Fibroblast of skin of scalp (primary cell): ENCODE measurements at places on chromosomes 5 and 9.

GRCh38 chr5:135501965-135502364 is 33.8 kb downstream of the NEUROG1 start:
- DNase-seq = no peak

GRCh38 chr9:114299286-114300152 is 23.4 kb upstream of the ORM1 start:
- no peak for DNase-seq

- no peak for DNase-seq
Measured at GRCh38 chr9:105216440-105217178, 27.8 kb upstream of the SLC44A1 start.

- DNase-seq = no peak
Measured at GRCh38 chr9:126009047-126009446, 261.9 kb downstream of the PBX3 start.

GRCh38 chr5:124199893-124200292 is 546.5 kb downstream of the ZNF608 start:
- DNase-seq = no peak

GRCh38 chr5:127933348-127933747 is 150.2 kb upstream of the SLC12A2 start:
- DNase-seq = no peak

DNA sequence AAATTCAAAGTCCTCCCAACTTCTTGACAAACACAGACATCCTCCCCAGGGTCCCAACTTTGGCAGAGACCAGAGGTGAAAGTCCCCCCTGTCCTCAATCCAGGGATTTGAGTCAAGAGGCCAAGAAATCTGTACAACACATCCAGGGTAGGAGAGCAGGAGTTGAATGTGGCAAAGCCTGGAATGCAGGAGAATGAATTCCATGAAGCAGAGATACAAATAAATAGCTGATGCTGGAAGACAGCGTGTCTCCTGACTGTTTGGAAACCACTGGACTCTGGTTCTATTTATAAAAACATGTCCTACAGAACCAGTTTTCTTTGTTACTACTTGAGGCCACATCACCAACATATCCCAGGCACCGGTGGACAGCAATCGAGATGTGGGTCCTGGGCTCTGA is 43.7 kb upstream of the SLIT3 start:
- DNase-seq = peak; percentile 74

GRCh38 chr5:57306359-57306758 is 132.5 kb downstream of the GPBP1 start:
- DNase-seq = no peak

DNA sequence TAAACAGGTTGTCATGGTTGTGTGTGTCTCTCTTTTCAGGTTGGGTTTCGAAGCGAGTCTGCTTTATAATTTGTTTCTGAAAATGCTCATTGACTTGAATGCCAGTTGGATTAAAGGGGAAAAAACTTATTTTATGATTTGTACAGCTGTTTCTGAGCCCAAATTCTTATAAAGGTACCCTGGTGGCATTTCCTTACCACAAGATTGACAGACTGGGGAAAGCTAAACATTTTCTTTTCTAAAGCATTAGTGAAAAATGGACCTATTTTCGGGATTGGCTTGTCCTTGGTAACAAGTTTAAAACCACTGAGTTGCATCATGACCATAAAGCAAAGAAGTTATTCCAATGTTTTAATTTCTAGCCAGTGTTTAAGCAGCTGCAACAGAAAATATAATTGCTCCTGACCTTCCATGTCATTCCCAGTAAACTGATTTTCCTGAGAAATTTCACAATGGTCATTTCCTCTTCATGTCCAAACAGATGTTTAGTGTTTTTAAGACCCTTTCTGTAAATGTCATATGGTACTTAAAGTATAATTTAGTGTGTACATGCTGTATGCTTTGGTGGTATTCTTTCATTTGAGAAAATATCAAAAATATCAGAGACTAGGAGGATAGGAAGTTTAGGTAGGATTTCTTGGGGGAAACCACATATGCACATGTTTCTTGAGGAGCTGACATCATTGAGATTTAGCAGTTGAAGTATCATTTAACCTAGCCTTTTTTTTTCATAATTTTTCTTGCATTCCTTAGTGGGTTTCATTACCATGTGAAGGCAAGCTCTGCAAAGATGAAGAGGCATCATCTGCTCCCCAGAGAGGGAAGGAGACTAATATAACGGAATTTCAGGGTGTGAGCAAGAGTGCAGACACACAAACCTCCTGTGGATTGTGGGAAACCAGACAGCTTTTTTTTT is 667.1 kb upstream of the RGMB start:
- DNase-seq = peak; percentile 99

- no peak for DNase-seq
Measured at GRCh38 chr9:114249424-114250234, 73.3 kb upstream of the ORM1 start.

DNA sequence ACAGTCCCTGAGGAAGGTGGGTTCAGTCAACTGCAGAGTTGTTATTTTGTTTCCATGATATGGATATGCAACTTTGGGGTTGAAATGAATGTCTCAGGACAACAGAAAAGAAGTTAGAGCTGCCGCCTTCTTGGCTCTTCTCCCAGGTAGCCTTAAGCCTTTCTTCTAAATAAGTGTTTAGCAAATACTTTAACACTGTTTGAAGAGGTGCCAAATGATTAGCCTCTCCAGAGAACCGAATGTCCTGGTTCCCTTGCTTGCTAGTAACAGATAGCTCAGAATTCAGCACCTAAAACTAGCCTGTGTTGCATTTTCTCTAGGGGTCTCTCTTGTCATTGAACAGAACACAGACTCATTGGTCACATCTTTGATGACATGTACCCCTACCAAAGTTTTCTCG is 127.7 kb upstream of the PIK3R1 start:
- DNase-seq = no peak

DNA sequence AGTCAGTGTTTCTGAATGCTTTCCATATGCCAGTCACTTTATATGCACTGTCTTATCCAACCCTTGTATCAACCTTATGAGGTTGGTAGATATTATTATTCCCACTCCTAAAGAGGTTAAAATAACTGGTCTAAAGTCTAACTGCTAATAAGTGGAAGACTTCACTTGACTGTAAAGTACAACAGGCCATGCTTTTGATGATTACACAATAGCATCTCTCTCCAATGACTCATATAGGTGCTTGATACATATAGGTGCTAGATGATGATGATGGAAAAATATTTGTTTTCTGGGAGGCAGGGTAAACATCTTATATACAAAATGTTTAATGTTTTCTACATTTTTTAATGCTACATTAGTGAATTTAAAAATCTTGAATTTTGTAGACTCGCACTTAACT is 75.9 kb upstream of the NR3C1 start:
- DNase-seq = no peak
